CD4-positive, alpha-beta T cell treated with Interleukin-6 for 4 hours (primary cell): ENCODE measurements at places on chromosomes 11 and 22.
A peak's percentile ranks its signal among the peaks of the same experiment; 100 is the strongest.

DNA sequence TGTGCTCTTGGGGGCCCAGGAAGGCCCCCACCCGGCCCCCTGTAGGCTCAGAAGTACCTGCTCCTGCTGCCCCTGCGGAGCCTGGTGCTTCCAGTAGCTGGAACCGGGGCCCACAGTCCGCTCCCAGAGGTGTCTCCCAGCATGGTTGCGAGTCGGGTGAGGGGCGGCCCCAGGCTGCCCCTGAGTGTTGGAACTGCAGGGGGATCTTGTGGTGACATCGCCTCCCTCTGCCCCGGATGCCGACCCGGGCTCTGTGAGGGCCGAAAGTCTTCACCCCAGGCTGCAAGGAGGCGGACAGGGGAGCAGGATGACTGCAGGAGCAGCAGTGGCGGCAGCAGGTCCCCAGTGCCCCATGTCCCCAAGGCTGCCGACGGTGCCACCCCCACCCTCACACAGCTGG, 9.5 kb upstream of the PKP3 start:
- DNase-seq, result no peak

DNA sequence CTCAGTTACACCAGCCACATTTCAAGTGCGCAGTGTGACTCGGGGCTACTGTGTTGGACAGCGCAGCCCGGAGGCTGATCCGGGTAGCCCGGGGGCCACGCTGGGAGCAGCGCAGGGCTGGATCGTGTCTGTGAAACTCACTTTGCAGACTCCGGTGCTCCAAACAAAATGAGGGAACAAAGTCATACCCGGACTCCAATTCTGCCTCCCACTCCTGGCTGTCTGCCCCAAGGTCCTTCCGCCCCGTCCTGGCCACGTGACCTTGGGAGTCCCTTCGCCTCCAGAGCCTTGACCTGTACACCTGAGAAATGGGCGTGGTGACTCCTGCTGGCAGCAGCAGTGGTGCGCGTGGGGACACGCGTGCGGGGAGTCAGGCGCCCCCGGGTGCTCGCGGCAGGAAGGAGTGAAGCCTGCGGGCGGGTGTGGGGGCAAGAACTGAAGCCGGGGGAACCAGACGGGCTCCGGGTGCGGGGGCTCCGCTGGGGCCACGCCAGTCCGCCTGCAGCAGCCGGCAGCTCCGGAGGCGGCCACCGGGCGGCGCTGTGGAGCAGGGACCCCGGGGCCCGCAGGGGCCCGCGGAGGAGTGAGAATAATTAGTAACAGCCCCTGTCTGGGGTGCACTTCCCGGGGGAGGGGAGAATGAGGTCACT, 42.4 kb downstream of the KCNJ4 start:
- DNase-seq, result peak; percentile 42

DNA sequence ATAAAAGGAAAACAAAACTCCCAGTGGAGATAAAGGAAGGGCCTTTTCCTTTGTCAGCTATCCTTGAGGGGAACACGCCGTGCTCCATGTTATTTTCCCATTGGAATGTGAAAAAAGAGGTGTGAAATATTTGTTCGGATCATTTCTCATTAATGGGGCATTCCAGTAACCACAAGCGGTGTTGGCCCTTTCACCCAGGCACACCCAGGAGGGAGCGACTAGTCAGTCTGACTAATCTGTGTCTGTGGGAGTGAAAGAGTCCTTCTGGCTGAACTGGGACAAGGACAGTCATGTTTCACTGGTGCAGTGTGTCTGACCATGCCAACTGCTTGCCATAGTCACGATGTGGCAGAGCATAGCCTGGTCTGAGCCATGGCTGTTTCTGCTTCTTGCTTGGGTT, 13.0 kb upstream of the MYEOV start:
- no peak for DNase-seq

- peak; percentile 38 for DNase-seq
Observed at GRCh38 chr11:95229993-95230809, 801 bp downstream of the SESN3 start.

GRCh38 chr22:18114495-18114894, 3.9 kb downstream of the TUBA8 start:
- DNase-seq, result no peak

- no peak for DNase-seq
Observed at GRCh38 chr11:3192511-3193372, 25.9 kb downstream of the MRGPRG start.
